ENCODE measurements at places on chromosomes 12 and 14.

GRCh38 chr14:103189481-103190470, 66.5 kb downstream of the TNFAIP2 start:
- DNase-seq, result no peak

GRCh38 chr14:83894568-83894967, 1635.4 kb upstream of the FLRT2 start:
- no peak for DNase-seq

GRCh38 chr12:114726092-114726710, 42.2 kb upstream of the TBX3 start:
- no peak for DNase-seq

GRCh38 chr12:94027561-94027960, 120.8 kb upstream of the PLXNC1 start:
- no peak for DNase-seq

GRCh38 chr12:32541754-32542374, 137.2 kb upstream of the DNM1L start:
- DNase-seq, result no peak

DNA sequence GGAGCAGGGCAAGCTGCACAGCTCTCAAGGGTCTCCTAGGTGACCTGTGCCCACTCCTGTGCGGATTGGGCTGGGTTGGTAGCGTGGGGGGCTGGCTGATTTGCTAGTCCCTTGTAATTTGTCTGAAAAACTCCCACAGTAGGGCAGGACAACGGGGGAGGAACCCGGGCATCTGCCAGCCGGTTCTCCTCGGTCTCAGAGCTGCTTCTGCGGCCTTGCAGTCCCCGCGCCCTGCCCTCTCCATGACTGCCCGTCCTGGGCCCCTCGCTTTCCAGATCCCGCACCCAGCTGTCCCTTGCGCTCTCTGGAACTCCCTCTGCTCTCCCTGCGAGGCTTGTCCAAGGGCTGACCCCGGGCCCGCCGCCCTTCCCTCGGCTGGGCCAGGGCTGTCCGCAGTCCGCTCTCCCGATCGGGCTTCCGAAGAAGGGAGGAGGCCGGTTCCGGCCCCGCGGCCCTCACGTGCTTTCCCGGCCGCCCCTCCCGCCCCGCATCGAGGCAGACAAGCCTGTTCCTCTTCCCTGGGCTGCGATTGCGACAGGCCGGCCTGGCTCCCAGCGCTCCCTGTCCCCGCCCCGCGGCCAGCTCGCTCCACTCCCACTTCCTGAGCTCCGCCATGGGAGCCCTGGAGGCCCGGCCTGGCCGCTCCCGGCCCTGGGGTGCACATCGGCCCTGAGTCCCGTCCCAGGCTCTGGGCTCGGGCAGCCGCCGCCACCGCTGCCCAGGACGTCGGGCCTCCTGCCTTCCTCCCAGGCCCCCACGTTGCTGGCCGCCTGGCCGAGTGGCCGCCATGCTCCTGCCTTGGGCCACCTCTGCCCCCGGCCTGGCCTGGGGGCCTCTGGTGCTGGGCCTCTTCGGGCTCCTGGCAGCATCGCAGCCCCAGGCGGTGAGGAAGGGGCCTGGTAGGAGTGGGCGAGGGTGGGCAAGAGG, at the start of gene LTBR:
TSS of gene LTBR (plus strand) at position 591 of the 927 bp plus-strand sequence. CDS start at position 788, 197 bp downstream.
- DNase-seq, result no peak

Data from stimulated activated CD8-positive, alpha-beta memory T cell treated with anti-CD3 and anti-CD28 coated beads, Interleukin-15, amount 100 ng/mL, for 1 hour (primary cell).